COR-L47 (cell line): ENCODE measurements at places on chromosomes 3 and 15.

GRCh38 chr3:136994772-136995516 is 37.2 kb downstream of the IL20RB start:
- DNase-seq: peak; percentile 65

- peak; percentile 96 for DNase-seq
Measured at GRCh38 chr15:57496946-57497869, 94.5 kb upstream of the MYZAP start.

- no peak for DNase-seq
Measured at GRCh38 chr3:89250742-89251141, 143.3 kb downstream of the EPHA3 start.

GRCh38 chr15:62021991-62022600 is 38.2 kb downstream of the VPS13C start:
- no peak for DNase-seq

GRCh38 chr3:100521439-100521845 is 29.0 kb downstream of the TMEM45A start:
- DNase-seq: no peak

DNA sequence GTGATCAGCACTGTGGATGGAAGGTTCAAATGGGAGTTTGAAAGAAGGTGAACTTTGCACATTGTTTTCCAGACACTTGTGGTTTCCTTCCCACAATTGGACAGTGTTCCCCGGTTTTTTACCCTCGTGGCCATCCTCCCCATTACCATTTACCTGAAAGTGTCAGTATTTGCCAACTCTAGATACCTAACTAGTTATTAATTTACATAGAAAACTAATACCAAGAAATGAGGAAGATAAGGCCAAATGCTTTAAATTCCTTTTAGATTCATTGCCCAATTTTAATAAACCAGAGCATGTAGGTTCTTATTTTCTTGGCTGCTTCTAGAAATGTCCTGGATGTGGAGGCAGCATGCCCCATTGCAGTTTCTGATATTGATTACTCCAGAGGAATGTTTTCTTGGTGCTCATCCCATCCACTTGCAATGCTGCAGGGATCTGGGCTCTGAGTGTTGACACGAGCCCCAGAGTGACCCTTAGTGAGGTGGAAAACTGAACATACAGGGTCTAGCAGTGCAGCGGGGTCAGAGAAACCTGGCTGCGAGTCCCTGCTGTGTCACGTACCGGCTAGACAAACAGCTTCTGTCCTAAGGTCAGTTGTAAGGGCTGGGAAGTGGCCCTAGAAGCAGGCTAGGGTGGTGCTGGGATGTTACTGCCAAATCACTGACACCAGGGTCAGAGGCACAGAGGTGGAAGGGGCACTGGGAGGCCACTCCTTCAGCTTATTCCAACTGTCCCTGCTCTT is 23.5 kb downstream of the LSM3 start:
- no peak for DNase-seq

DNA sequence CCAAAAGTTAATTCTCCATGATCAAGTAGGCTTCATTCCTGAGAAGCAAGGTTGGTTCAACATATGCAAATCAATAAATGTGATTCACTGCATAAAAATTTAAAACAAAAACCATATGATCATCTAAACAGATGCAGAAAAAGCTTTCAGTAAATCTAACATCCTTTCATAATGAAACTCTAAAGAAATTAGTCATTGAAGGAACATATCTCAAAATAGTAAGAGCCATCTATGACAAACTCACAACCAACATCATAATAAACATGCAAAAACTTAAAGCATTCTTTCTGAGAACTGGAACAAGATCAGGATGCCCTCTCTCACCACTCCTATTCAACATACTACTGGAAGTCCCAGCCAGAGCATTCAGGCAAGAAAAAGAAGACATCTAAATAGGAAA is 254.1 kb downstream of the AGBL1 start:
- no peak for DNase-seq

DNA sequence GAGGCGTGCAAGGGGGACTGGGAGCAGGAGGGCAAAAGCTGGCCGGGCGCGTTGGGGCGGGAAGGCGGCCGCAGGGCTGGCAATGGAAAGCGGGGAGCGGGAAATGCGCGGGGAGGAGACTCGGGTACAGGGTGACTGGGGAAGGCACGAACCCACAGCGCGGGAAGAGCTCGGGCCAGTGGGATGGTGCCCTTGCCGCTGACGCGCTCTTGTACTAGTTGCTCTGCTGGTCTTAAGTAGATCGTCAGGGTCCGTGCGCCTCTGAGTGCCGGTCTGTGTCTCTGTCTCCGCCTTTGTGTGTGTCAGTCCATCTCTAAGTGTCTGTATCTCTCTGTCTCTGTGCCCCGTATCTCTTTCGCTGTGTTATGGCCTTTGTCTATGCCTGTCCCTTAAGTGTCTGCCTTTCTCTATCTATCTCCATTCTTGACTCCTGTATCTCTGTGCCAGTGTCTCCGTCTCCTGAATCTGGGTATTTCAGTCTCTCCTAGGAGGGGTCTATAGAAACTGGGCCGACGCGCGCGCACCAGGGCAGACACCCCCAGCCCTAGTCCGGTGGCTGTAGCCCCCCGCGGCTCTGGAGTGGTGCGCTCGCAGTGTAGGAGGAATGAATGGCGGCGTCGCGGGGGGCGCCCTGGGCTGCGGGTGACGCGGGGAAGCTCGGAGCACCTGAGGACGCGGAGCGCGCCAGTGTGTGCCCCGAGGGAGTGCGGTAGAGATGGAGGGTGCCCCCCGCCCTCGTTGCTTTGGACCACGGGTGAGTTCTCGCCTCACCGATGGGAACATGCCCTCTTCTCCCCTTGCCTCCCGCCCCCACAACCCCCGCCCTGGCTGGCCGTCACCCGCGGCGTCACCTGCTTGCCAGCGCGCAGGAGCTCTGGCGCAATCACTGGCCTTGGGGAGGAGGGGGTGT is 756 bp upstream of the CAMK2N2 start:
- peak; percentile 89 for DNase-seq

- peak; percentile 82 for DNase-seq
Measured at GRCh38 chr15:29668120-29668602, 154.1 kb downstream of the TJP1 start.

DNA sequence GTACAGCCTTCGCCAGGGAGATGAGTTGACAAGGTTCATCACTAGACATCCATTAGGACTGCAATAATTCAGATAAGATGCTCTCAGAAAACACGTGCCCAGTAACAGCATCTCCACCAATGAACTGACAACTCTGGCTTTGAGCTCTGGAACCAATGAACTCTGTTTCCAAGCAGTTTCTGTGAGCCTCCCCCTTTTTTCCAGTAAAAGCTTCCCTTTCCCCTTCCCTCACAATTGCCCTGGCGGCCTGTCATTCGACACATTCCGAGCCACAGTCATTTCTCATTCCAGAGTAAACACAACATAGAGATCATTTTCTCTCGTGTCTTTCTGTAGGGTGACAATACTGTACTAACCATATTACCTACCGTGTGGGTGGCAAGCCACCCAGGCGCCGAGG is 3.6 kb downstream of the PLA2G4D start:
- no peak for DNase-seq

GRCh38 chr3:172263781-172264486 is 184.3 kb downstream of the GHSR start:
- DNase-seq: no peak

GRCh38 chr3:42014921-42015533 is 53.1 kb upstream of the ULK4 start:
- DNase-seq: no peak

GRCh38 chr15:28993720-28994053 is 107.9 kb downstream of the APBA2 start:
- no peak for DNase-seq

DNA sequence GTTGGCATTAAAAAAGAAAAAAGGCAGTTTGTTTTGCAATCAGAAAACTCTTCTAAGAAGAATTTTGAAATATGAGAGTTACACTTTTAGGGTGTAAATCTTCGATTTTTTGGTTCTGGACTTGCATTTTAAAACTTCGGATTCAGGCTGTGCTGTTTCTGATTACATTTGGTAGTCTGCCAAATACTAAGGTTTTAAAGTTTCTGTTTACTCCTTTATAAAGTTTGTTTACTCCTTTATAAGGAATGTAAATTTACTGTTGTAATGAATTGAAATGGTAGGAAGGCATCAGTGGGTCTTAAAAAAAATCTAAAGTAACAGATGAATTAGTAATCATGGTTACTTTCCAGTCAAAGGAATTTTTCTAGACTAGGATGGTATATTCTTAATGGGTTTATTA is 14.1 kb downstream of the FXR1 start:
- no peak for DNase-seq

GRCh38 chr15:44798826-44799225 is 62.5 kb downstream of the TRIM69 start:
- no peak for DNase-seq

DNA sequence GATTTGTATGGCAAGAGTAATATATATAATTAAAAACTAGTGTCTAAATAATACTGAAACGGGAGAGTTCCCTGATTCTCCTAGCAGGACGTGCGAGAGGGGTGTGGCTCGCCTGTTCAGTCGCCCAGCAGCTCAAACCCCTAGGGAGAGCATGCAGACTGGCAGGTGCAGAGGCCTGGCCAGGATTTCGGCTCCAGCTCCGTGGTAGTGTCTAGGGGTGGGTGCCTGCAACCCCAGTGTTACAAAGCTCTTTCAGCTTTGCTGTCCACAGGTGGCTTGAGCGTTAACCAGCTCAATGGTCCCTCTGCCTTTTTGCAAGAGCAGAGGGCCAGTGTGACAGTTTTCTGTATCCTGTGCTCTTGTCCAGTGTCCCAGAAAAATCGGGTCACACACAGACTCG is 226.6 kb downstream of the ALCAM start:
- no peak for DNase-seq

DNA sequence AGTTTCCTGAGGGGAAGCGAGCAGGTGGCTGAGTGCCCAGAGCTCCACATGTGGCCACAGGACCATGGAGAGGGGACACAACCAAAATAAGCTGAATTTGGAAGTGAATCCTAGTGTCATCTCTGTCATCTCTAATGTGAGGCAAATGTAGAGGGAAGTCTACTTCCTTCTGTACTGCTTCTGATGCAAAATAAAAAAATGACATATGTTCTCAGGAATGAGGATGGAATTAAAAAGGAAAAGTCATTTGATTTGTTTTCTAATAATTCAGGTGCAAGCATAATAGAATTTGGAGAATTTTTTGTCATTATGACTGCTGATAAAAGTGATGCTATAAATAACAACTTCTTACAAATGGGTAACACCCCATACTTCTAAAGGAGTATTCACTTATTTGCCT is 59.5 kb upstream of the POU1F1 start:
- no peak for DNase-seq

- DNase-seq: no peak
Measured at GRCh38 chr3:48881006-48881405, 17.7 kb downstream of the SLC25A20 start.
